Stimulated activated CD4-positive, alpha-beta T cell treated with anti-CD3 and anti-CD28 coated beads, TNF-alpha, amount 100 ng/mL, for 4 hours (primary cell): ENCODE measurements at places on chromosomes 1 and 21.

DNA sequence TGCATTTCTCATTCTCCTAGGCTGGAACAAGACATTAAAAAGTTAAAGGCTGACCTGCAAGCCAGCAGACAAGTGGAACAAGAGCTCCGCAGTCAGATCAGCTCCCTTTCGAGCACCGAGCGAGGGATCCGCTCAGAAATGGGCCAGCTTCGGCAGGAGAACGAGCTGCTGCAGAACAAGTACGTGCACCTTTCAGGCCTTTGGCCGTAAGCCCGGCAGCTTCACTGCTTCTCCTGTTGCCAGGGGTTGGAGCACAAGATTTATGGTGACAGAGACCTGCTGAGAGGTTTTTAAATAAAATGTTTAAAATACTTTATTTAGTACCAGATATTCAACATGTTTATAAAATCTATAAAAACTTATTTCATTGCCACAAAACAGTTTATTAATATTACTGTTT, 53.4 kb downstream of the MACO1 start:
- DNase-seq: no peak

DNA sequence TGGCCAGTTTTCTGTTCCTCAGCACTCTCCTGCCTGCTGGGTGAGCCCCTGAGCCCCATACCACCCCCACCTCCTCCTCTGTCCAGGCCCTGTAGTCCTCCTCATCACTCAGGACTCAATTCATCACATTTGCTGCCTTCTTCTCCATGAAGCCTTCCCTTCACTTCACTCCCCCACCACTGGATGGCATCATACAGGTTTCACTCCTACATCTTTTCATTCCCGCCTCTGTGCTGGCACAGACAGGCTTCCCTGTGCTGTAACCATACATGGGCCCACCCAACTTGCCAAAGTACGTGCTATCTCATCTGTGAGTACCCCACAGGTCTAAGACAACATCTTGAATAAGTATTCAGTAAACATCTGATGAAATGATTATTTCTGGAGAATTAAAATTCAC, 56.9 kb downstream of the SLC45A1 start:
- DNase-seq: no peak

GRCh38 chr1:43077273-43077672, 94.8 kb downstream of the EBNA1BP2 start:
- DNase-seq: no peak

DNA sequence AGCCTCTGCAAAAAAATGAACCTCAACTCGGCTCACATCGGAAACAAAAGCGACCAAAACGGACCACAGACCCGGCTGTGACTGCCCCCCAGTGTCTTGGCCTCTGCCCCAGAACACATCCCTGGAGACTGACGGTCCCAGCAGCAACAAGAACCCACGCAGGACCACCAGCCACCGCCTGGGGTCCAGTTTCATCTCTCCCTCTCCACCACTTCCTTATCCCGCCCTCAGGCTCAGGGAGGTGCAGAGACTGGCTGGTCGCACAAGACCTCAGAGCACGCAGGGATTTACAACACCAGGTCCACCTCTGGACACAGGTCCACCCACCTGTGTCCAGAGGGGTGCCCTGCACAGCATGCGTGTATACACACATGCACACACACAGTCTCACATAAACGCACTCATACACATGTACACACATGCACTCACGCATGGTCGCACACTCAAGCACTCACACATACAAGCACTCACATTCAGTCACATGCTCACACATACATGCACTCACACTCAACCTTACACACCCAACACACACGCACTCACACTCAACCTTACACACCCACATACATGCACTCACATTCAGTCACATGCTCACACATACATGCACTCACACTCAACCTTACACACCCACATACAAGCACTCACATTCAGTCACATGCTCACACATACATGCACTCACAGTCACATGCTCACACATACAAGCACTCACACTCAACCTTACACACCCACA, 18.6 kb upstream of the TMEM52 start:
- no peak for DNase-seq

DNA sequence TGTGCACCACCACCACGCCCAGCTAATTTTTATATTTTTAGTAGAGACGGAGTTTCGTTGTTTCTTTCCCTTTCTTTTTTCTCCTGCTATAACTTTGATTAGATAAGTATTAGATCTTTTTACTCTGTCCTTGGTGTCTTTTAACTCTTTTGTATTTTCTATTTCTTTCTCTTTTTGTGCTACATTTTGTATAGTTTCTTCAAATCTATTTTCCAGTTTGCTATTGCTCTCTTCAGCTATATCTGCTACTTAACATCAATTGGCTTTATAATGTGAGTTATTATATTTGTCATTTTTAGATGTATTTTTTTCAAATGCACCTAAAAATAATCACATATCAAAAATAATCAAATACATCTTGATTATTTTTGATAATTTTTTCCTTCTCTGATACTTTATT, 16.0 kb upstream of the ERRFI1 start:
- DNase-seq: no peak

DNA sequence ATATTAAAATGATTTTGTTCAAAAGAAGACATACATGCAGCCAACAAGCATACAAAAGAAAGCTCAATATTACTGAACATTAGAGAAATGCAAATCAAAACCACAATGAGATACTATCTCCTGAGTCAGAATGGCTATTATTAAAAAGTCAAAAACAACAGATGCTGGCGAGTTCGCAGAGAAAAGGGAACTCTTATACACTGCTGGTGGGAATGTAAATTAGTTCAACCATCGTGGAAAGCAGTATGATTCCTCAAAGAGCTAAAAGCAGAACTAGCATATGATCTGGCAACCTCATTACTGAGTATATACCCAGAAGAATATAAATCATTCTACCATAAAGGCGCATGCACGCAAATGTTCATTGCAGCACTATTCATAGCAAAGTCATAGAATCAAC, 126.0 kb upstream of the HMCN1 start:
- no peak for DNase-seq

DNA sequence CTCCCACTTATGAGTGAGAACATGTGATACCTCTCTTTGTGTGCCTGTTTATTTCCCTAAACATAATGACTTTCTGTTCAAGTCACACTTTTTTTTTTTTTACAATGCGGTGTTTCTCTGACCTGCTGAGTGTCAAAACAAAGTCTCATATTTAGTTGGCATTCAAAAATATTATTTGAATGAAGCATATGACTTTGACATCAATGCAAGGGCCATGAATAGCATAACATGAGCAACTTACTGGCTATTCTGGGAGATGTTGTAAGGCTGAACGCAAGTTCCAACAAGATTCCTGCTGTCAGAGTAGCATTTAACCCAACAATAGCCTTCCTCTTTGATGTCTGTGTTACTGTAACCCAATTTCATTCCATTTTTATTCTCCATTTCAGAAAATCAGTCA, 2.0 kb upstream of the KRTAP19-1 start:
- no peak for DNase-seq

DNA sequence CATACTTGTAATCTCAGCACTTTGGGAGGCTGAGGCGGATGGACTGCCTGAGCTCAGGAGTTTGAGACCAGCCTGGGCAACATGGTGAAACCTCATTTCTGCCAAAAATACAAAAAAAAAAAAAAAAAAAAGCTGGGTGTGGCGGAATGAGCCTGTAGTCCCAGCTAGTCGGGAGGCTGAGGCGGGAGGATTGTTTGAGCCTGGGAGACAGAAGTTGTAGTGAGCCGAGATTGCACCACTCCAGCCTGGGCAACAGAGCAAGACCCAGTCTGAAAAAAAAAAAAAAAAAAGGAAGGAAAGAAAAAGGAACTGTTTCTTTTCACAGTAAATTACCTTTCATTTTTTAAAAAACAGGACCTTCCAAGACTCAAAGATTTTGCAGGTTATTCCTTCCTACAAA, 29.5 kb downstream of the LIN9 start:
- no peak for DNase-seq

- no peak for DNase-seq
Observed at GRCh38 chr1:90708236-90708786, 8.8 kb downstream of the BARHL2 start.

GRCh38 chr1:113616156-113616555, 143.1 kb downstream of the PHTF1 start:
- DNase-seq: no peak

DNA sequence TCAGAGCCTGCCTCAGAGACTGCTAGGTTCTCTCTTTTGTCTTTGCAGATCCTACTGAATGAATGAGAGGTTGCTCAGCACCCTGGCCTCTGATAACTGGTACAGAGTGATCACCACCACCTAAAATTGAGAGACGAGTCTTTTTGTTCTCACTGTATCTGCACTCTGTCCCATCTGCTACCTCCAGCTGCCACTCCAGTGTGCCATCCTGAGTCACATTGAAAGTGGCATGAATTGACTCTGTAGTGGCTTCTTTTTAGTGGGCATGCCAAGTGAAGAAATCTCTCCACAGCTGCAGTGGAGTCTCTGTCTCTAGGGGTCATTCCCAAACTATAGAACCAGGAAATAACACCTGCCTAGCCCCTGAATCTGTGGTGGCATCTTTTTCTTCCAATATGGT, 14.7 kb downstream of the CAMK1G start:
- DNase-seq: no peak

DNA sequence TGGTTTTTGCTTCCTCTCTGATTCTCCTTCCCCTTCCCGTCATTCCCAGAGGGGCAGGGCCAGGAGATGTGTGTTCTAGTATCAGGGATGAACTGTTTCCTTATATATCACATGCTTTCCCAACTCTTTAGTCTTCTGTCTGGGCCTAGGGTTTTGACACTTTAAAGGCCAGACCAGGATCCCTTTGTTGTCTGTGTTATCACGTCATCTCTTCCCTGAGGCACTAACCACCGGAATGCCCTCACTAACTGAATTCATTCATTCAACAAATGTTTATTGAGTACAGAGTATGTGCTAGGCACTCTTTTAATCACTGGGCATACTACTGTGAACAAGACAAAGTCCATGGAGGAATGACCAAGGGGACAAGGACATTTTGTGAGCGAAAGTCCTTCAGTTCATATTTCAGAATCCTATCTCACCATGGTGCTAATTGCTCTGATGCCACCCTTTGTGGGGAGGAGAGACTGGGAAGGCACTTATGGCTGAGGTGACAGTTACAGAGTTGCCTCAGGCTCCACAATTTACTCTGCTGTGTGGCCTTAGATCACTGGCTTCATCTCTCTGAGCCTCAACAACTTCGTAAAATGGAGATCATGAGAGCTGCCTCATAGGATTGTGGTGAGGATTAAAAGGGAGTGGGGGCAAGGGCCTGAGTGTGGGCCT, 12.0 kb upstream of the ZNF362 start:
- no peak for DNase-seq

DNA sequence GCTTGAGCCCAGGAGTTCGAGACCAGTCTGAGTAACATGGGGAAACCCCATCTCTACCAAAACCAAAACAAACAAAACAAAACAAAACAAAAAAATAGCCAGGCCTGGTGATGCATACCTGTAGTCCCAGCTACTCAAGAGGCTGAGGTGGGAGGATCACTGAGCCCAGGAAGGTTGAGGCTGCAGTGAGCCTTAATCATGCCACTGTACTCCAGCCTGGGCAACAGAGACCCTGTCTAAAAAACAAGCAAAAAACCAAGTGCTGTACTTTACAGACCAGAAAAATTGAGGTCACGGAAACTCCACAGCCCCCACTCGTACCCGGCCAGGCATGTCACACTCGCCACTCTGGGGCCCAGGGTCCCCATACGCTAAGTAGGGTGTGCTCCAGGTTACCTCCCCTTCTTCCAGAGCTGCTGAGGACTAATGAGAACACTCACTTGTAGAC, 22.9 kb downstream of the ATP2B4 start:
- DNase-seq: no peak

DNA sequence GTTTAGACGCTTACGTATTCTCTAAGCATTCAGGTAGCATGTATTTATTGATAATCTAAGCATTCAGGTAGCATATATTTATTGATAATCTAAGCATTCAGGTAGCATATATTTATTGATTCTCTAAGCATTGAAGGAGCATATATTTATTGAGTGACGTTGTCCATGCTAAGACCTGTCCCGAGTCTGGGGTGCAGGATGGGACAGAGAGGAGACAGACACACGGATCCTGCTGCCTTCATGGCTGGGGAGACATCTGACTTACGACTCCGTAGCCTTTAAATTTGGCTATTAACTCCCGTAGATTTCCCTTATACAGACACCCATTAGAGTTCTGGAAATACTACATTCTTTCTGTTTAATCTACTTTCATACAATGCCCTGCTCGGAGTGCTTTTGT, 982 bp downstream of the SCCPDH start:
- no peak for DNase-seq

DNA sequence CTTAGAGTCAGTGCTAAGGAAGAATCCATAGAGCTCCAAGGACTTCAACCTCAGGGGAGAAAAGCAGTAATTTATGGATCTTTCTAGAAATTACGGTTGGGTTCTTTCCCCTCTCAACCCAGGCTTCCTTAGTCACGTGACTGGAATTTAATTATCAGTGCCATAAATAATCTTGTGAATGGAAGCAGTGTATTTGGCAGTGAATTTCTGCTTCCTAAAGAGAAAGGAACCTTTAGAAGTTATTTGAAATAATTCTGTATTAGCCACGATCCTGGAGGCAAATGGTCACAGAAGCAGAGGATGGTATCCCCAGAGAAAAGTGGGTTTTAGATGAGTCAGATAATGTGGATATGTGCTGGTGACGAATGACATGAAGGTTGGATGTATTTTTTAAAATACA, 89.6 kb downstream of the NFIA start:
- no peak for DNase-seq

- DNase-seq: no peak
Observed at GRCh38 chr21:29888437-29888836, 51.4 kb downstream of the GRIK1 start.
